Naive thymus-derived CD8-positive, alpha-beta T cell (primary cell): ENCODE measurements at places on chromosomes 16 and 17. TPM values are rescaled to one million over a fixed set of nuclear protein-coding genes. Genes with fewer than 3 reads are reported as not detected.

Gene SEZ6L2
- total RNA-seq = 0.21 TPM

Gene C1QTNF8
- total RNA-seq = not detected

Gene KRT33B
- not detected for total RNA-seq

Gene NATD1
- total RNA-seq = 9.3 TPM

Gene PRAC2
- total RNA-seq = not detected

Gene KIFC3
- total RNA-seq = 0.44 TPM

Gene ABCC6
- not detected for total RNA-seq

Gene MYH13
- not detected for total RNA-seq

Gene NXPH3
- not detected for total RNA-seq

Gene SLC38A8
- total RNA-seq = not detected

DNA sequence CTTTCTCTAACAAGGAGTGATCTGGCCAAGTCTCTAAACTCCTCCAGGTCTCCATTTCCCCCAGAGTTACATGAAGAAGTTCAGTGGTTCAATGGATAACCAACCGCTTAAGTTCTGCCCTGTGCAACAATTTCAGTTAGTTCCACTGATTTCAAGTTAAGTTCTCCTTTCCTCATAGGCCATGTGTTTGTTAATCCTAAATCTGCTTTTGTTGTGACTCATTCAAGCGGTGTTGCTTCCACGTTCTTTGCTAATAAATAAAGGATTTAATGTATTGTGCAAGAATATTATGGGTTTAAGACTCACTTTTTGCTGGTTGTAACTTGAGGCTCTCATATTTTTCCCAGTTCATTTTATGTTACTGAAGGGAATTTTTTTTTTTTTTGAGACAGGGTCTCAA, 36.3 kb downstream of the GNA13 start:
- DNase-seq = no peak

DNA sequence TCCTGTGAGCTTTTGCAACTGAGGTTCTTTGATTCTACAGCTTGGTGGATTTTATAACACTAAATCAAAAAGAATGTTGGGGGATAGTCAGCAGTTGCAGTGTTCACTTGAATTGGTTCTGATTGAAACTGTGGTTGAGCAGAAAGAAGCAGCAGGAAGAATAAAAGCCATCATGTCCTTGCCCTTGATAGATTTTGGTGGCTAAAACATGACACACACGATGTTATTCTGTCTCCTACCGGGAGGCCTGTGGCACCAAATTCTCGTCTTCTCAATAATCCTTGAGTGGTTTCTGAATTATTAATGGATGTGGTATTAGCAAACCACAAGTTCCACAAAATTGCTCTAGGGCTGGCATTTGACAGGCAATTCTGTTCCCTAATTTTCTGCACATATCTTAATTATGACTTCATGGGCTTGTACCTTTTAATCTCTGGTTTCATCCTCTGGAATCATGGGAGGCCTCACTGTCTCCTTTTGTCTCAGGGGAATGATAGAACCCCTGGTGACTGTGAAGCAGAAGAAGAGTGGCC, 338.2 kb downstream of the SNX29 start:
- DNase-seq = no peak

GRCh38 chr17:48724251-48725003, 1.4 kb downstream of the PRAC2 start:
- peak; percentile 89 for DNase-seq

DNA sequence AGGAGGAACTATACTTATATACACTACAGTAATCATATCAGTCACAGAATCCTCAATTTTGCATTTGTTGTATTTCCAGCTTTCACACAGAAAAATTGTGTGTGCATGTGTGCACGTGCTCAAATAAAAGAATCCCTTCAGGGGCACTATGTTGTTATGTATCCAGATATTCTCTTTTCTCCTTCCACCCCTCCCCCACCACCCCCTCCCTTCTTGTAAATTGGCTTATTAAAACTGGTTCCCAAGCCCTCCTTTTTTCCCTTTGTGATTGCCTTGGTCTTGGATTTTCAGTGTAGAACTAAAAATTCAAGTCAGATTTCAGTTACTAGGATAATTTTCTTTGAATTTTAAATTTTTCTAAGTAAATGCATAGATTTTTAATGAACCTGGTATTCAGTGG, 86.3 kb downstream of the WNT3 start:
- DNase-seq = no peak

- DNase-seq = no peak
Observed at GRCh38 chr16:66851166-66851964, 7.2 kb downstream of the CA7 start.

DNA sequence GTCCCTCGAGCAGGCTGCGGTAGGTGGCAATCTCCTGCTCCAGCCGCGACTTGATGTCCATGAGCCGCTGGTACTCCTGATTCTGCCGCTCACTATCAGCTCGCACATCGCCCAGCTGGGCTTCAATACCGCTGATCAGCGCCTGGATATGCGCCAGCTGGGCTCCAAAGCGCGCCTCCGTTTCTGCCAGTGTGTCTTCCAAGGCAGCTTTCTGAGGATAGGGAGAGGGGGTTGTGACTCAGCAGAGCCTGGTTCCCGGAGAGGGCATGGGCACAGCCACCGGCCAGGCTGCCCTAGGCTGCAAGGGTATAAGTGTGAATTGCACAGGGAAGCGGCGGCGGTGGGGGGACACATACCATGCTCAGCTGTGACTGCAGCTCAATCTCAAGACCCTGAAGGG, 4.3 kb downstream of the KRT19 start:
- no peak for DNase-seq

GRCh38 chr17:31458829-31459228, 67.4 kb downstream of the RAB11FIP4 start:
- DNase-seq = no peak

DNA sequence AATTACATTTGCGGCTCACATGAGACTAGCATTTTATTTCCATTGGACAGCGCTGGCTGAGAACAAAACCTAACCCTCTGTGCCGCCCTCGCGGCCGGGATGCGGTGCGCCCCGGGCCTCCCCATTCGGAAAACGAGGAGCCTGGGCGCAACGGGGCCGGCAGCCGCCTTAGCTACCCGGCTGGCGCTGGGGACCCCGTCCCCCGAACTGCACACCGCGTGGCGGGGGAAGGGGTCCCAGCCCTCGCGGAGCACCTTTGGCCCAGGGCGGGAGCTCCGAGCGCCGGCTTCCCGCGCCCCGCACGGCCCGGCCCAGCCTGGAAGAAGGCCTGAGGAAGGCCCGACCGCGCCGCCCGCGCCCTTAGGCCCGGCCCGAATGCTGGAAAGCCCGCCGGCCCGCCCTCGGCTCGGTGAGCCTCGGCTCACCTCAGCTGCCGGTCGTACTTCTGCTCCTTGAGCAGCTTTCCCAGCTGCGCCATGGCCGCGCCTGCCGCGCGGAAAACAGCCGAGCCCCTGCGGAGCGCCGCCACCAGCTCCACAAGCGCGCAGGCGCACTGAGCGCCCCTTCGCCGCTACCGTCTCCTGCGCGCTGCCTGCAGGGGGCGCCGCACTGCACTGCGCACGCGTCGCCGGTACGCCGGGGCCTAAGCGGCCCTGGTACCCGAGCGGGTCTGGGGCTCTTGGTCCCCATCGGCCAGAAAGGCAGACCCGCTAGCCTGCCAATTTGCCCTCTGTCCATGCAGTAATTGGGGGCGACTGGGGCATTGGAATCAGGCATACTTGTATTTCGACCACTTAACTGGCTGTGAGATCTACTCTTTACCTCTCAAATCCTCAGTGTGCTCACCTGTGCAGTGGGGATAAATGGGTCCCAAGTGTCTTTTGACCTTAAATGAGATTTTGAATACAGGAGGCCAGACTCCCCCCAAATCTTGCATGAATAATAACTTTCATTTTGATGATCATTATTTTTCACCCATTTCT, at the start of gene NAE1:
TSS of gene NAE1 (minus strand) at position 555 of the 983 bp plus-strand sequence. CDS start at position 478, 77 bp downstream.
- DNase-seq = peak; percentile 89

GRCh38 chr17:66347661-66348514, 45.5 kb downstream of the PRKCA start:
- no peak for DNase-seq

- no peak for DNase-seq
Observed at GRCh38 chr16:11347831-11348230, 2.6 kb downstream of the RMI2 start.

DNA sequence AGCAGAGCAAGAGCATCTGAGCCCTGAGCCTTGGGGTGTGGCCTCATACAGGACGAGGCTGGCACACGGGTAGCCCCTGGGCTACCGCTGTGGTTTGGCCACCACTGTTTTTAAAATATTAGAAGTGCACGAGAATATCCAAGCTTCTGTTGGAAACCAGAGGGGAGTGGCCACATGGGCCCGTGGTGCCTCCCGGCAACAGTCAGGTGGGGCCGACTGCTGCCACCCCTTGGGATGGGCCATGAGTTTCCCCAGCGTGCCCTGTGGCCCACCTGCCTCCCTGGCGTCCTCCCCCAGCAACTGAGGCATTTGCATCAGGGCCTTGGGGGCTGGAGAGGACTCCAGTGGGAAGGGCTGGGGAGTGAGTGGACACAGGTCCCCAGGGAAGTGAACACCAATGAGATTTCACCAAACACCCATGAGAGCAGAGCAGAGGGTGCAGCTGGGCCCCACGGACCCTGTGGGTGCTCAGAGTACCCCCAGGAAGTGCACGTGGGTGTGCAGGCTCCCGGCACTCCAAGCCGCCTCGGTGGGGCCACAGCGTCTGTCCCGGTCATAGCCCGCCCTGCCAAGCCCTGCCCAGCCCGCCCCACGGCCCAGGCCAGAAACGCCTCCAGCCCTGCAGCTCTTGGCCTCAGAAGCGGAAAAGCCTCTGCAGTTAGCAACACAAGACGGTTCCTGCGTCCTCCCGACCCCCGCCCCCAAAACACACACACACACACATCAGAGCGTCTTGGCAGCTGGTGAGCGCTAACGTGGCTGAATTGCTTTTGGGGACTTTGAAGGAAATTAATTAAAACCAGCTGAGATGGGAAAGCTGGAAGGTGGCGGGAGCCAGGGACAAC, 22.7 kb downstream of the ZNF469 start:
- no peak for DNase-seq

DNA sequence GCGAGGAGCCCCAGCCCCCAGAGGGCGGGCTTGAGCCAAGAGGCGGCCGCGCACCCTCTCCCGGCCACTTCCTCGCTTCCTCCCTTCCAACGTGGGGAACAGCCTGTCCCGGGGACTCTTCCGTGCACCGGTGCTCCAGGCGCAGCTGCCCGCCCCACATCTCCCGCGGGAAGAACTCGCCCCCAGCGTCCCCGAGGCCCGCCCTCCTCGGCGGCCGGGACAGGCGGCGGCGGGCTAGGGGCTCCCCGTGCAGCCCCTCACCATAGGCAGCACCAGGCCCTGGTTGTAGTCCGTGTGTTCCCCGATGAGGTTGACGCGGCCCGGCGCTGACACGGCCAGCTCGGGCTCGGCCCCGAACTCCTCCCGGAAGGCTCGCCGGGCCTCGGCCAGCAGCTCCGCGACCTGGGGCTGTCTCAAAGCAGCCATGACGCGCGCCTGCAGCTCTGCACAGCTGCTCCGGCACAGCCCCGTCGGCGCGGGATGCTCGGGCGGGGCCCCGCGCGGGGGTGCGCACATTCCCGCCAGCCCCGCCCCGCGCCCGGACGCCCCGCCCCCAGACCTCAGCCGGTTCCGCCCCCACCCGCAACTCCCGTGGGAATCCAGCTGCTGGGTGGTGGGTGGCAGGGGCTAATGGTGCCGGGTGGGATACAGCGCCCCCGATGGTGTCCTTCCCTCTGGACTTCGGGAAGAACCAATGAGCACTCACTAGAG, at the start of gene GALK1:
TSS of gene GALK1 (minus strand) at position 482 of the 711 bp plus-strand sequence. CDS start at position 426, 56 bp downstream.
- DNase-seq = peak; percentile 66

GRCh38 chr16:6496996-6497395, 835.6 kb upstream of the RBFOX1 start:
- DNase-seq = no peak

DNA sequence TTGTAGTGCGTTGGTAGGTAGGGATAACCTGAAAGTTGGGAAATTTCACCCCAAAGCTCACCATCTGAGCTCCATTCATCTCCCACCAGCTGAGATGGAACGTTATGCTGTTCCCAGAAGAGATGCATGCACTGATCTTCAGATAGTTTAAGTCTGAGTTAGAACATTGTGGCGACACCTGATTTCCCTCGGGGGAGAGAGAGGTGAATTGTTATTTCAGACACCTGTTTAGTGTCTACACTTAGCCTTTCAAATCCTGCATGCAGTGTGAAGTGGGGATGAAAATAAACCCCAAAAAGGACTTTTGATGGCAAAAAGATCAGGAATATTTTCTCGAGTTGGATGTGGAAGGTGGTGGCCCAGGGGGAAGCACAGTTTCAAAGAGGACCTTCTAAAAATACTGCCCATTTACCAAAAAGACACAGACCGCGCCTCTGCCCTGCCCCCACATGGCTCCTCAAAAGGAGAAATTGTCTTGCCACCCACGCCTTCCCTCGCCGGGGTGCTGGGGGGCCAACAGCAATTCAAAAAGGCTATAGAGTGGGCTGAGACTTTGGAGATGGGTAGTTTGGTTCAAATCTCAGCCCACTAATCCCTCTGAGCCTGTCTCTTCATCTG, 11.4 kb downstream of the CIITA start:
- DNase-seq = no peak

DNA sequence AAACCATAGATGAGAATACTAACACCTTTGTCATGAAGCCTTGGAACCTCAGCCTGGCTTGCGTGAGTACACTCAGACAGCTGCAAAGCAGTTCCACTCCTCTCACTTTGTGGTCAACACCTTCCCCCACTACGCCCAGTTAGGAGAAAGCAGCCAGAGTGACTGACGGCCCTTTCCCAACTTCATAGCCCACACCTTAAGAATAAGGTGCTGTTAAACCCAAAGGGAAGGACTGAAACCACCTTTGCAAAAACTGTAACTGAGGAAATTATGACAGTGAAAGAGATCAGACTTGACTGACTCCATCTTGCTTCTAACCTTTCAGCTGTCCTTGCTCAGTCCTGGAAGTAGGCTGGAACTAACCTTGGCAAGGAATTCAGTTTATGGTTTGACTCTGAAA, 13.7 kb downstream of the N4BP1 start:
- no peak for DNase-seq

- no peak for DNase-seq
Observed at GRCh38 chr16:84618581-84619460, 943 bp upstream of the COTL1 start.

- DNase-seq = no peak
Observed at GRCh38 chr16:17497648-17498047, 26.9 kb upstream of the XYLT1 start.

- no peak for DNase-seq
Observed at GRCh38 chr16:59259074-59259949, 525.2 kb upstream of the GOT2 start.

GRCh38 chr17:81094509-81095382, 59.8 kb downstream of the BAIAP2 start:
- DNase-seq = peak; percentile 68

DNA sequence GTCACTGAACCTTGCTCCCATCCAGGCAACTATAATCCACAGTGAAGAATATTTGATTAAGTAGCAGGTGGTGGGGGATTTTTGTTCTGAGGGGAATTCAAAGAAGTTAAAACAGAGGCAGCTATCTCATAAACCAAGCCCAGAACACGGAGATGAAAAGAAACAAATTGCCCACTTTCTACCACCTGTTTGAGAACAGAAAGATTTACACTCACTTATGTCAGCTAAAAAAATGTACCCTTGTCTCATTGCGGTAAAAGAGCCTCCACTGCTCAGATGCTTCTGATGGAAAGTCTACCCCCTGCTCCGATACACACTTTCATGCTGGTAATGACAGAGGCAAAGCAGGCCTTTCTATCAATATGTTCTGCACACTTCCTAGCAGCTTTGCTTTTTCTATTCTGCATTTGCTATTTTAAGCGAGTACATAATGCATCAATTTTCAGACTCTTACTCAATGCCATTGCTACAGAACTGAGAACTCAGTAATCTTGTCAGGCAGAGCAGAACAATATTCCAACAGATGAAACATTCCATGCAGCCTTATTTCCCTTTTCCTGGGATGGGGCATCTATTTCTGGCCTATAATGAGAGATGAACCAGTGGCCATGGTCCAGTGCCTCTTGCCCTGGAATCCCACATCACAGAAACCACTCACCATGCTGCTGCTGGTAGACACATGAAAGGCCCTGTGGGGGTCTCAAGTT, 29.0 kb downstream of the CDK5R1 start:
- DNase-seq = peak; percentile 39
